NCI-H1930 (cell line): ENCODE measurements at places on chromosomes 2 and 18.

DNA sequence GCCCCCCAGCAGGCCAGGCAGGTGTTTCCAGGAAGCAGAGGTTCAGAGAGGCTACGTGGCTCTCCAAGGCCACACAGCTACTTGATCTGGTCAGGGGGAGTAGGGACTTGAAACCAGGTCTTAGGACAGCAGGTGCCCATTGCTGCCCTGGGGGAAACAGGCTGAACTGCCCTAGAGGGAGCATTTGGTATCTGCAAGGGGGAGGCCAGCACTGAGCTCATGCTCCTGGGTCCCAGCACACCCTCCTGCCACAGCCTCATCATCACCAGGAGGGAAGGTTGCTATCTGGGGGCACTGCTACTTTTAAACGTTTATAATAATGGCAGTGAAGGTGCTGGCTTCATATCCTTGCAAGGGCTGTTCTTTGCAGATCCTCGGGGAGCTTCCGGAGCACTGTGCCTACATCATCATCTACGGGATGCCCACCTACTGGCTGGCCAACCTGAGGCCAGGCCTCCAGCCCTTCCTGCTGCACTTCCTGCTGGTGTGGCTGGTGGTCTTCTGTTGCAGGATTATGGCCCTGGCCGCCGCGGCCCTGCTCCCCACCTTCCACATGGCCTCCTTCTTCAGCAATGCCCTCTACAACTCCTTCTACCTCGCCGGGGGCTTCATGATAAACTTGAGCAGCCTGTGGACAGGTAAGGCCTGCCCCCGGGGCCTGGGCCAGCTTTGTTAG lies 36.1 kb downstream of the ABCG8 start:
- DNase-seq = no peak

DNA sequence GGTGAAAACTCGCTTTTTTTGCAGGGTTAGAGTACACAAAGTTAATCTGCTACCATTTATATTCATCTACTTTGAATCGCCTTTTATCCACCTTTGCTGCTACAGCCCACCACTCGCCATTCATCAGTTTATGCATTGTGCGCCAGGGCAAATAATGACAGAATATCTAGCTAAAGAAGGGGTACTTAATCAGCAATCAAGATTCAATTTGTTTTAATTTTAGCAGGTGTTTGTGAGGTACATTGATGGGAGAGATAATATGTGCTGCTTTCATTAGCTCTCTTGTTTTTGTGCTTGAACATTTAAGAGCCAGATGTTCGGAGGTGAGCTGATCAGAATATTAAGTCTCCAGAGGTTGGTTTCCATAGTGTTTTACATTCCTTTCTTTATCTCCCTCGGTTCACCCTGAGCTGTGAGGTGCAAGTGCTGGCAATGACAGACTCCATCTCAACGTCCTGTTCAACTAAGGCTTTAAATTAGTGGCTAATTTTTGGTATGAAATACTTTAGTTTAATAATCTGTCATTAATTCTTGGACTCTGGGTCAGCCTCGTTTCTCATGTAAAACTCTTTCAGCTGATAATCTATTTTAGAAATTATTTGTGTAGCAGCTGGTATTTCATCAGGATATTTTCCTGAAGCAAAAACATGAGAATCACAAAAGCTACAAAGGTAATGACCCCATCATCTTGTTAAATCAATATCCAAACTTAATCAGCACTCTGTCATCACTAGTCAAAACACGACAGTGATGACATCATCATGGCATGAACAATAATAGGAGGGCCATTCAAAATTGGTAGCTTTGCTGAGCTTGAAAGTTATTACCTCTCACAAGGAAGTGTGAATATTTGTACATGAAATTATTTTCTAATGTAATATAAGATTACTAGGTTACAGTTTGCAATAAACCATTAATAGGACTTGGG lies 479.9 kb upstream of the FANCL start:
- no peak for DNase-seq

GRCh38 chr2:119136093-119136492 lies 22.5 kb downstream of the C1QL2 start:
- DNase-seq = no peak

DNA sequence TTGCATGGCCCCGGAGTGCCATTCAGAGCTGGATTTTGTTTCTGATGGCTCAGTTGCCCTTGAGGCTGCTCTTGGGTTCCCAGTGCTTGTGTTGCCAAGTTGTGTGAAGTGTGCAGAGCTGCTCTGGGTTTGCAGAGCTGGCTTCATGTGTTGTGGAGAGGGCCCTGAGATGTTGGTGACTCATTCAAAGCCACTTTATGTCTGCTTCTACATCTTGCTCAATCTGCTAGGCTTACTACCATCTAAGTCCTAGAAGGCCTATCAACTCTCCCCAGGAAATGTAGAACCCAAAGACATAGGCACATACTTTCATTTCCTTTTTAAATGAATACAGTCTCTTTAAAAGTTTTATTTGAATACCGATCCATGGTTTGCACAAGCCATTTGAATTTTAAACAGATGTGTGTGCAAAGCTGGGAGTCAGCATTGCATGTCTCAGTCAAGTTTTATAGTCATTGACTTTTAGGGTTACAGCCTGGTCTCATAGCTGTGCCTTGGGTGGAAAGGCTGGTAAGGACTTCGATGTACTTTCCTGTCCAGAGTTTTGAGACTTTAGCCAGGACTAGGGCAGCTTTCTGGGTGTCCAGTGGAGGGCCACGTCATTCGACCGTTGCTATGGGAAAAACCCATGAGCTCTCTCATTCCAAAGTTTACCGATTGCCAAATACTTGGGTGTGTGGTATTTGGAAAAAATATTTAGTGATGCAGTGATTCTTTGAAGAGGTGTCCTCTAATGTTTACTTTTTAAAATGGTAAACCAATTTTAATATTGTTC lies 105.0 kb downstream of the LTBP1 start:
- DNase-seq = no peak

DNA sequence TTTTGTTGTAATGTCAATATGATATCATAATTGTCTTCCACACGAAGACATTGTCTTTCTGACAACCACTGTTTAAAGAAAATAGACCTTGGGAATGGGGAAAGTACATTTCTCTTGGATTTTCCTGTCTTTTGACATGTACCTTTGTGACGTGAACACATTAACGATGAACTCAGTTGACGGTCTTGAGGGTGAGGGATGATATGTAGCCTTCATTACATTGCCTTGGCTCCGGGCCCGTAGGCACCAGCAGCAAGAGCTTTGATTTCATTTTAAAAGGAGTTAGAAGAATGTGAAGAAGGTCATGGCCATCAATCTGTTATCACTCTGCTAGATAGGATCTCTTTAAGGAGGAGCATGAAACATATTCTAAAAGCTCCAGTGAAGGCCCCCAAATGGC lies 80.9 kb downstream of the LYPD6B start:
- DNase-seq = no peak

DNA sequence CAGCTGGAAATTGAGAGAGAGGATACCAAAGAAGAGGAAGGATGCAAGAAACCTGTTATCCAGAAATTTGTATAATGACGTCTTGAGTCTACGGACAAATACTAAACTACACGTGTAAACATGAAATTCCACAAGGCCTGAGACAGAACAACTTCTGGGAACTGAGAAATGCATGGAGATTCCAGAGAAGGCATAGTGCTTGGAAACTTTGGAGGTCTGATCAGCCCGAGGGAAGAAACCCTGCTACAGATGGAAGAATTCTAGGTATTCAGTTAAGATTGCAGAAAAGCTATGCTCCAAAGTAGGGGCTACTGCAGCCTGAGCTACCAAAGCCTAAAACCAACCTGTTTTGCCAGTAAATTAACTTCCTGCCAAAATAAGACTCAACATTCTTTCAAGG lies 120.4 kb downstream of the PDCL3 start:
- DNase-seq = no peak

- DNase-seq = no peak
Measured at GRCh38 chr2:120312076-120312475, 33.9 kb upstream of the INHBB start.

- no peak for DNase-seq
Measured at GRCh38 chr2:145460112-145460511, 940.2 kb upstream of the ZEB2 start.

DNA sequence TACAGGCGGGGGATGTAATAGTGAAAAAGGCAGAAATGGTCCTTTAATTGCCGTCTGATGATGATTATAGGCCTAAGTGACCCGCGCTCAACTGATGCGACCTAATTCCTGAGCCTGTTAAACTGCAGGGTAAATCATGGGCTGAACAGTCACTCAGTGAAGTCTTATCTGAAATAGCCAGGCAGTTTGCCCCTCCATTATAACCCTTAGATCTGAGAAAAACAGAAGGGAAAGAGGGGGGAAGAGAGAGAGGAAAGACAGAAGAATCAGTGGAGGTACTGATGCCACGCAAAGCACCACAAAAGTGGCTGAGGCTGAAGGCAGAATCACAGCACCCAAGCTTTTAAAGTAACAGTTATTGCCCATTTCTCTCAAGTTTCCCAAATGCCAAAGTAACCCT lies 73.1 kb upstream of the DNMT3A start:
- DNase-seq = no peak

- no peak for DNase-seq
Measured at GRCh38 chr2:22901471-22902179, 483.4 kb upstream of the KLHL29 start.

DNA sequence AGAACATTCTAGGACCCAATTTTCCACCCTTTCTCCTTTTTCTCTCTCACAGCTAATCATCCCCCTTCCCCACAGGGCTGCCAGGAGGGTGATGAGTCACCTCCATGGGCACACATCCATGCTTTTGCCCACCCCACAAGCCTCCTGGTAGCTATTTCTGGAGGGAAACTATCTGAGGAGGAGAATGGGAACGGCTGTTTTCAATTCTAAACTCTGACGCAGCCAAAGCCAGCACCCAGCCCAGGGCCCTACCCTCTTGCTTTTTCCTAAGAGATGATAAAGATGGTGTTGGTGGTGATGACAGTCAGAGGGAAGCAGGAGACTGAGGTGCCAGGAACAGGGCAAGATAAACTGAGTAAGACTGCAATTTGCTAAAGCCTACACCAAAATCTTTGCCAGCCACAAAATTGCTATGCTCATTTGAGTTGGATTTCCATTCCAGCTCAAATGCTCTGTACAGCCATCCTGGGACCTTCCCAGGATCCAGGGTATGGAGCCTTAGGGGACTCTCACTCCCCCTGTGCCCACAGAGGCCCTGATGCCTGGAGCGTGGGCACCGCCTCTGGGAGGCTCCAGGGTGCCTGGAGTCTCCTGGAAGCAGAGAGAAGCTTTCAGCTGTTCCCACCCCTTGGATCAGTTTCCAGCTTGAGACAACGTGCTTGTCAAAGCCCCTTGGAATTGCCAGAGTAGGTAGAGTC lies 62.0 kb upstream of the FZD7 start:
- no peak for DNase-seq

DNA sequence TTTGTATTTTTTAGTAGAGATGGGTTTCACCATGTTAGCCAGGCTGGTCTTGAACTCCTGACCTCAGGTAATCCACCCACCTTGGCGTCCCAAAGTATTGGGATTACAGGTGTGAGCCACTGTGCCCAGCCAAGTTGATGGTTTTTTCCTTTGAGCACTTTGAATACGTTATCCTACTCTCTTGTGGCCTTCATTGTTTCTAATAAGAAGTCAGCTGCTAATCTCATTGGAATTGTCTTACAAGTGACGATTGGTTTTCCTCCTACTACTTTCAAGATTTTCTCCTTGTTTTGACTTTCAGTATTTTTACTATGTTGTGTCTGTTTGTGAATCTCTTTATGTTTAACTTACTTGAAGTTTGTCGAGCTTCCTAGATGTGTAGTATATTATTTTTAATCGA lies 88.5 kb downstream of the TMEM200C start:
- DNase-seq = no peak

- DNase-seq = no peak
Measured at GRCh38 chr2:151570191-151570590, 160.5 kb downstream of the RIF1 start.

GRCh38 chr2:15605721-15606120 lies 14.1 kb downstream of the DDX1 start:
- DNase-seq = no peak

GRCh38 chr2:98134172-98135005 lies 47.4 kb downstream of the VWA3B start:
- no peak for DNase-seq

- no peak for DNase-seq
Measured at GRCh38 chr18:36196238-36196995, 9.1 kb downstream of the MOCOS start.

DNA sequence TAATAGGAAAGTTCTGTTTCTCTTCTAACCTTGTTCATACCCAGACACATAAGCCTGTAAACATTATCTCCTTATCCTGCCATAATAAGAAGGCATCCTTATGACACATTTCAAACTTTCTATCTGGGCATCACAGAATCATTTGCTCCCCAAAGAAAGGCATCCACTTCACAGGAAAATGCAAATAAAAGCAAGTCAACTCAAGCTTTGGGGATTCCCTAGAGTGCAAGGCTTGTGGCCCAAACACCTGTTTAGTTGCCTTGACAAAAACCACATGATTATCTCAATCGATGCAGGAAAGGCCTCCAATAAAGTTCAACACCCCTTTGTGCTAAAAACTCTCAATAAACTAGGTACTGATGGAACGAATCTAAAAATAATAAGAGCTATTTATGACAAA lies 195.7 kb upstream of the GALNT5 start:
- DNase-seq = no peak

- DNase-seq = no peak
Measured at GRCh38 chr2:216139884-216140283, 30.7 kb downstream of the XRCC5 start.

DNA sequence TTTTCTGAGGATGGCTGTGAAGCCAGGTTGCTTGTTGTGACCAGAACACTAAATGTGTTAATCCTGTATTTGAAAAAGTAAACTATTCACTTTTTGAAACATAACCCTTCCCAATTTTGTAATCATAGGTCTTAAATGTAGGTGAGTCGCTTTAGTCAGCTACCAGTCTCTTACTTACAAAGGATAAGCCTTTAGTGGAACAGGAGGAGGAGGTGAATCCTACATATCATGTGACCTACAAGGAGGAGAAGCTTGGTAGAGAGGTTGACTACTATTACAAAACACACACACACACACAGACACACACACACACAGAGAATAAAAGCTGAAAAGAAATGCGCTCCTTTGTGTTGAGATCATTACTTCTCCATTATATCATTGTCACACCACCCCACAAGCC lies 59.9 kb upstream of the SPAG16 start:
- no peak for DNase-seq

DNA sequence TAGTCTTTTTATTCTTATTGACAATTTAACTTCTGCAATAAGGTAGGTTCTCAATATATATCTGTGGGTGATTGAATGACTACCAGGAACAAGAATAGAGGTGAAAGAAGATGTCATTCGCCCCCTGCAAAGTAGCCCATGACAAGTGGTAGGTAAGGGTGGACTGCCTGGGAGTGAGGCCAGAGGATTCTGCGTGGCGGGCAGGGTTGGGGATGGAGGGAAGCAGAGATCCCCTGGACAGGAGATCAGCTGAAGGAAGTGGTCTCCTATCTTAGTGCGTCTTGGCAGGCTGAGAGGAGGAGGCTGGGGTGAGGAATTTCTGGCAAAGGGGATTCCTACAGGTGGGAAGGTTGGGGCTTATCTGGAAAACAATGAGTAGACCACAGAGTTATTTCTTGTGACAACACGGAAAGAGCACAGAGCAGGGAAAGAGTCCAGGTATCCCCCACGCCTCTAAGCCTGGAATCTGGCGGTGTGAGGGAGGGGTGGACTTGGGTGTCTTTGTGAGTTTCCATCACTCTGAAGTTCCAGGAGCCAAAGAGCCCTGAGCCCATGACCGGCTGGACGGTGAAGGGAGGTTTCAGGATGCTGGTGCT lies 21.5 kb upstream of the MYCN start:
- DNase-seq = no peak
